ENCODE measurements at places on chromosomes 3 and 15.

- DNase-seq: peak; percentile 87
These were observed 15.4 kb upstream of the CSPG4 start for GRCh38 chr15:75727851-75728715.

DNA sequence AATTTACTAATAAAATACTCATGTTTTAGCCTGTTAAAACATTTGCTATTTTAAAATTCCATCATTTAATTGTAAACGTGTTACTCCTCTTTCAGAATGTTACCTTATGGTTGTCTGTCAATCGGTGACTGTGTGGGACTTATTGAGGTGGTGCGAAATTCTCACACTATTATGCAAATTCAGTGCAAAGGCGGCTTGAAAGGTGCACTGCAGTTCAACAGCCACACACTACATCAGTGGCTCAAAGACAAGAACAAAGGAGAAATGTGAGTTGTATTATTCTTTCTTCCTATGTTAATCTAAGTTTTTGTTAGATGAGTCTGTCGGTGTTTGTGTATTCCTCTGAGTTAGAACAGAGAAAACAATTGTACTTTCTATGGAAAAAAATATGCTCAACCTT lies 21.7 kb downstream of the KCNMB3 start:
- no peak for DNase-seq

DNA sequence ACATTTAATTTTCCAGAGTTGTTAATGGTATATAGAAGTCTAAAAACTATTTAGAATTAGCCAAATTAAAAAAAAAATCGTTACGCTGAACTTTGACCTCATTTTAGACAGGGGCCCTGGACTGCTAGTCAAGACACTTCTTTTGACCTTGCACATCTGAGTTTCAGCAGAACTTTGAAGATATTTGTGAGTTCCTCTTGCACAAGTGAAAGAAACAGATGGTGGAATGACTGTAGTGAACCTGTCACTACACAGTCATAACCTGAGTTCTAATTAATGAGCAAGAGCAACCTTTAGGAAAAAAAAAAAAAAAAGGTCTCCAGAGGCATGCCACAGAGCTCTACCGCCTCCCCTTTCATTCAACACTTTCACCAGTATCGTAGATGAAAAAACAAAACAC lies 5.3 kb downstream of the MYO5C start:
- DNase-seq: no peak

DNA sequence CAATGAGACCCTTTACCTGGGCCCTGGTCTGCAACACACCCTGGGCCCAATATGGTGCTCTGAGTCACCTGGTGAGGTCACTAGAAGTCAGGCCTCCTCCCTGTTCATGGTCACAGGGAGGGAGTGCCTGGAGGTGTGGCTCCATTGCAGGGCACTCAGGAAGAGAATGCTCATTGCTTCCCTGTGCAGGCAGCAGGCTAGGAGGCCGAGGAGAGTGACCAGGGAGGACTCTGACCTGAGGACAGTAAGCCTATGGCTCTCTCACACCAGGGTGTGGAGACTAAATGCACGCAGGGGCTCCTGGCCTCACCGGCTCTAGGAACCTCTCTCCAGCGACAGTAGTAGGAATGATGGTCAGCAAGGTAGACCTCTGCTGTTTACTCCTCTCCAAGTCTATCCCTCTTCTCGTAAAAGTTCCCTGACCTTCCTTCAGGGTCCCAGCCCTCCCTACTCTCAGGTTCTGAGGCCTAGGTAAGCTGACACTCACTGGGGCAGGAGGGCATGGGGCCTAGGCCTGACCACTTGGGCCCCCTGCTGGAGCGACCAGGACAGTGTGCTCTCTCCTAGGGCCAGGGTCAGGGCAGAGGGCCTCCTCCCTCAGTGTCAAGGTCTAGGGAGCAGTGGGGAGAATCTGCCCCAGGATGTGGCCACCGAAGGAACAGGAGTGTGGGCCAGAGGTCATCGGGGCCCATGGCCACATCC lies 9.6 kb upstream of the SLCO2A1 start:
- DNase-seq: peak; percentile 15

- peak; percentile 4 for DNase-seq
These were observed 7.0 kb downstream of the AEN start for GRCh38 chr15:88628018-88628654.

GRCh38 chr3:64138046-64138445 lies 87.2 kb downstream of the PRICKLE2 start:
- no peak for DNase-seq

DNA sequence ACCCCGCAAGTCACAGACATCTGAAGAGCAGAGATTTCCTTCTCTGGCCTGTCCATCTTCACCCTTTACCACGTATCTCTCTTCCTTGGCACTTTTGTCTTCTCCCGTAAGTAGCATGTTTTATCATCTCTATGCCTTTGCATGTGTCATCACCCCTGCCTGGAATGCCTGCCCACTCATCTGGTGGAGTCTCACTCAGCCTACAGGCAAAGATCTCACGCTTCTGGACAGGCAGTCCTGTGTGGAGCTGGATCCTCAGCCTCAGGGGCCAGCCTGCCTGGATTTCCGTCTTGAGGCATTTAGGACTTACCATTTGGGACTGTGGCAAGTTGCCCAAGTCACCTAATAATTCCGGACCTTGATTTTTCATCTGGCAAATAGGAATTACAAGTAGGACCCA lies 114.3 kb upstream of the CACNA2D3 start:
- DNase-seq: no peak

DNA sequence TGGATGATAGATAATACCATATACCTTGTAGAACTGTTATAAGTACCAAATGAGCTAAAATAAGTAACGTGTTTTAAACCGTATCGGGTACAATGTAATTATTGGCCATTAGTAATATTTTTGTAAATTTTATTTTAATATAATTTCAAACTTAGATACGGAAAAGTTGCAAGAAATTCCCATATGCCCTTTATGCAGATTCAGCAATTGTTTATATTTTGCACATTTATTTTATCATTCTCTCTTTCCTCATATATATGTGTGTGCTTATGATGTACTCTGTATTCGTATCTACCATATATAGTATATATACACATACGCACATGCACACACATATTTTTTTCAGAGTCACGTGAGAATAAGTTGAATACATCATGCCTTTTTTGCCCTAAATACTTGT lies 38.5 kb downstream of the EXOG start:
- DNase-seq: no peak

- no peak for DNase-seq
These were observed 832 bp downstream of the NR2E3 start for GRCh38 chr15:71811036-71811736.

DNA sequence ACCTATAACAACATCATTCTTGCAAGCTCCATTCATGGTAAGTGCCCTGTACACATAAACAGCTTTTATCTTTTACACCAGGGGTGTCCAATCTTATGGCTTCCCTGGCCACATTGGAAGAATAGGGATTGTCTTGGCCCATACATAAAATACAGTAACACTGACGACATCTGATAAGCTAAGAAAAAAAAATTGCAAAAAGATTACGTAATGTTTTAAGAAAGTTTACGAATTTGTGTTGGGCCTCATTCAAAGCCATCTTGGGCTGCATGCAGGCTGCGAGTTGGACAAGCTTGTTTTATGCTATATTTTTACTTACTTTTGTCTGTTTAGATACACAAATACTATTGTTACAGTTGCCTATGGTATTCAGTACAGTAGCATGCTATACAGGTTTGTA lies 31.6 kb downstream of the ZNF654 start:
- DNase-seq: no peak

GRCh38 chr3:183291497-183292031 lies 38.5 kb downstream of the B3GNT5 start:
- no peak for DNase-seq

All from activated CD4-positive, alpha-beta T cell treated with anti-CD3 and anti-CD28 coated beads for 36 hours (primary cell).